Stimulated activated memory B cell treated with anti-CD40 and anti-IgM and Interleukin-4, amounts not matched to agents 10 μg/mL and 1 μg/mL and 100 μg/mL, for 72 hours (primary cell): ENCODE measurements at places on chromosomes 11 and 22.

DNA sequence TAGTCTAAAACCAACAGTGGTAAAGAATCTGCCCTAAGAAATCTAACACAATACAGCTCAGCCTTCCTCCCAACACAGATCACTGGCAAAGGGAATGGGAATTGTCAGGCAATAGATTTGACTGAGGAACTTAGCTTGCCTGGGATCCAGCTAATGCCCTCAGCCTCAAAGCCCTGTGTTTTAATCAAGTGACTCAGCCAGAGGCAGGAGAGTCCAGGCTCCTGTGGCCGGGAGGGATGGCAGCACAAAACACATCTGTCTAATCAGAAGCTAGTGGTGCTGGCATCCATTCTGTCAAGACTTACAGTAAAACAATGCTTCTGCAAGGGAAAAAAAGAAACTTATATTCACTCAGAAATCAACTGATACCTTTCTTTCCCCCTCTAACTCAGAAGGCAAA lies 5.6 kb downstream of the SYTL2 start:
- ATAC-seq, result no peak

GRCh38 chr22:20408891-20409290 lies 14.9 kb downstream of the ZNF74 start:
- no peak for ATAC-seq

GRCh38 chr22:40620464-40621046 lies 16.0 kb downstream of the MRTFA start:
- no peak for ATAC-seq

DNA sequence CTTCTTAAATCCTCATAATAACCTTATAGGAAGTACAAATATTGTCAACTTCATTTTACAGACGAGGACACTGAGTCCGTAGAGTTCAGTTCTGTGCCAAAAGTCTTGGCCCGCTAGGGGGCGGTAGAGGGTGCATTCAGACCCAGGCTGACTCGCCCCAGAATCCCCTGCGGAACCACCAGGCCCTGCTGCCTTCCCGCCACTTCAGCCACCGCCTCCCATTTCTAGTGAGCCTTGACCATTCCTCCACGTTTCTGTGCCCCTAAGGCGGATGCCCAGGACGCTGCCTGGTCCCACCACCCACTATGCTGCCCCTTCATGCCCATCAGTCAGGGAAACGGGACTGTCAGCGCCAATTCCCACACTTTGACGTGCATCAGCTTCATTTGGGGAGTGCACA lies 19.1 kb downstream of the SYT13 start:
- ATAC-seq, result no peak

- no peak for ATAC-seq
These were observed 223.9 kb upstream of the ZBED5 start for GRCh38 chr11:11081776-11082175.

DNA sequence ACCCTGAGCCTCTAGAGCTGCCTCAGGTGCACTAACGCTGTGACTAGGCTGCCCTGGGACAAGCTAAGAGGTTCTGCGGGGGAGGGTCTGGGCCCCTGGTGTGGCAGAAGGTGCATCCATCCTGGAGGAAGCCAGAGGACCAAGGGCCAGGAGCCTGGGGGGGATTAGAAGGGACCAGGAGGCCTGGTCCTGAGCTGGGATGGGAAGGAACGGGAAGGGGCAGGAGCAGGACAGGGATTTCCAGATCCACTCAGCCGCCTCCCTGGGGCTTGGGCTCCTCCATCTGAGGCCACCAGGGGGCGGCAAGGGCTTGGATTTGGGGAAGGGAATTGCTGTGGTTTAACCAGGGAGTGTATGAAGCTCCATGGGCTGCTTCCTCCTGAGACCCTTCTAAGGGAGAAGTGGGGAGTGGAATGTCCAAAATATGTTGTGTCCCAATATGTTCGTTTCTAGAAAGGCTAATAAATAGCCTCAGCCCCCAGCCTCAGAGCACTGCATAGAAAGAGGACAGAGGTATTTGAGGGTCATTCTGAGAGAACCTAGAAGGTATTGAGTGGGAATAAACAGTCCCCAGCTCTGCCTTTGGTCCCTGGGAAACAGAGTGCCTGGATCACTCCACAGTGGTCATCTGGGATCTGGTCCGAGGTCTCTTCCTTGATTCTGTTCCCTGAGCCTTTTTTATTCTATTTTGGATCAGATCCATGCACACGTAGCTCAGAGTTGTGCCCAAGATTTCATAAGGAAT lies 17.4 kb upstream of the PRAME start:
- no peak for ATAC-seq

GRCh38 chr11:125267548-125267947 lies 103.0 kb downstream of the PKNOX2 start:
- ATAC-seq, result no peak

DNA sequence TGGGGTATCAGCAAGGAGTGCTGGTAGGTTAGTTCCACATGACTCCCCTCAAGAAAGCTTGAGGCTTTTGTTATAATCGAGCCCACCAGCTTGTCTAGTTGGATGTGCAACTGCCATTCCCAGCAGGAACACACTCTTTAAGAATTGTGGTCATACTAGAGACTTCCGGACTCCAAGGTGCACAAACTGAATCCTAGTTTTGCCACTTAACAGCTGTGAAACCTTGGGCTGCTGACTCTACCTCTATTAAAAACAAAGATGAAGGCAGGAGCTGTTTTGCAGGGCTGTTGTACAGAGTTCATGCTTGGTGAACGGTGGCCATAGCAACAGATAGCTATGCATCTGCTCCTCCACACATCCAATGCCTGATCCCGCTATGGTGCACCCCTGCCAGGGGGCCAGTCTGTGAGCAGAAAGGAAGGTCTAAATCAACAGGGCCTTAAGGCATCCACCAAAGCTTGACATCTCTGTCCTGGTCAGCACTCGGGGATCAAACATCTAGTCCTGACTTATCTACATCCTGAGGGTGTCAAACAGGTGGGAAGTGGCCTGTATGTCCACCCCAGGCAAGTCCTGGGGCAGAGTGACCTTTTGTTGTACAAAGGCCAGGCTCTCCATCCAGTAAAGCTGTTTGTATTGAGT lies 36.4 kb downstream of the DKK3 start:
- no peak for ATAC-seq

- no peak for ATAC-seq
These were observed 40.7 kb upstream of the CD82 start for GRCh38 chr11:44524751-44525201.

GRCh38 chr11:44178381-44178780 lies 82.9 kb downstream of the EXT2 start:
- ATAC-seq, result no peak

GRCh38 chr22:30919973-30920372 lies 48.6 kb downstream of the MORC2 start:
- no peak for ATAC-seq

DNA sequence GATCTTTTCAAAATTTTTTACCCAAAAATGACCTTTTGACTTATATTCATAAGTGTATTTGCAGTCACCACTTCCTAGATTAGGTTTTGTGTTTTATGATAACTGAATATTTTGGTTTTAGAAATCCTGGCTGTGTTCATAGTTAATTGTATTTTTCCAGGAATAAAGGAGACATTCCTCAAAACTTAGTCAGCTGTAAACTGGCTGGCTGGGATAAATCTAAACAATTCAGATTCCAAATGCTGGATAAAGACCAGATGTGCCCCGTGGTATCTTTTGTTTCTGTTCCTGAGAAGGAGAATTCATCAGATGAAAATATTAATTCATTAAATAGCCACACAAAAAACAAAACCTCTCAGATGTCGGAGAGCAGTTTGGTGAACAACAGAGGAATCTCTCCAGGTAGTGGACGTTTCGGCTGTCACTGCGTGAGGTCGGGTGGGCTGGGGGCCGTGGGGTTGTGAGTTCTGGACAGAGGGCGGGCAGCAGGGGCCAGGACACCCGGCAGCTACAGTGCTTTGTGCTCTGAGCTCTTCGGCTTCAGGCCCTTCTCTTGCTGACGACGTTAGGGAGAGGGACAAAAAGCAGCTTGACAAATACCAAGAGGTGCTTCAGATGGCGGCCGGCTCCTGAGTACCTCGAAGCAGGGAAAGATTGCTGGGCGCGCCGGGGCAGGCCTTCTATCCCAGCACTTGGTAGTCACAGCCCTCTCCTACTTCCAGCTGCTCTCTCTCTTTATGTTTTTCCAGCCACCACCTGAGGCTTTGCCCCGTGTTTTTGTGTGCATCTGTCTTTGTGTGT lies 24.6 kb downstream of the MOV10L1 start:
- no peak for ATAC-seq

DNA sequence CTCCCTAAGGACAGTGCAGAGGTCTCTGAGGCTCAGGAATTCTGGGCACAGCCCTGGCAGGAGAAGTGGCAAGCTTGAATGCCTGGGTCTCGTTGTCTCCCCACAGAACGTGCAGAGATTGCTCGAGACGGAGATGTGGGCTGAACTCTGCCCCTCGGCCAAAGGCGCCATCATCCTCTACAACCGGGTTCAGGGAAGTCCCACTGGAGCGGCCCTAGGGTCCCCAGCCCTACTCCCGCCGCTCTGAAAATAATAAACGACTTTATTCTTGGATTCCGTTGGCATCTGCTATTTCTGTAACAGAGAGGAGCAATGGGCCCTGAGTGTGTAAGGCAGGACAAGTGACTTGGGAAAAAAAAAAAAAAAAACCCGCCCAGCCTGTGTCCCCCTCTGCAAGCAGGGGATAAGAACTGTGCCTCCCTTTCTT lies 591 bp upstream of the DNAJC4 start:
- no peak for ATAC-seq

DNA sequence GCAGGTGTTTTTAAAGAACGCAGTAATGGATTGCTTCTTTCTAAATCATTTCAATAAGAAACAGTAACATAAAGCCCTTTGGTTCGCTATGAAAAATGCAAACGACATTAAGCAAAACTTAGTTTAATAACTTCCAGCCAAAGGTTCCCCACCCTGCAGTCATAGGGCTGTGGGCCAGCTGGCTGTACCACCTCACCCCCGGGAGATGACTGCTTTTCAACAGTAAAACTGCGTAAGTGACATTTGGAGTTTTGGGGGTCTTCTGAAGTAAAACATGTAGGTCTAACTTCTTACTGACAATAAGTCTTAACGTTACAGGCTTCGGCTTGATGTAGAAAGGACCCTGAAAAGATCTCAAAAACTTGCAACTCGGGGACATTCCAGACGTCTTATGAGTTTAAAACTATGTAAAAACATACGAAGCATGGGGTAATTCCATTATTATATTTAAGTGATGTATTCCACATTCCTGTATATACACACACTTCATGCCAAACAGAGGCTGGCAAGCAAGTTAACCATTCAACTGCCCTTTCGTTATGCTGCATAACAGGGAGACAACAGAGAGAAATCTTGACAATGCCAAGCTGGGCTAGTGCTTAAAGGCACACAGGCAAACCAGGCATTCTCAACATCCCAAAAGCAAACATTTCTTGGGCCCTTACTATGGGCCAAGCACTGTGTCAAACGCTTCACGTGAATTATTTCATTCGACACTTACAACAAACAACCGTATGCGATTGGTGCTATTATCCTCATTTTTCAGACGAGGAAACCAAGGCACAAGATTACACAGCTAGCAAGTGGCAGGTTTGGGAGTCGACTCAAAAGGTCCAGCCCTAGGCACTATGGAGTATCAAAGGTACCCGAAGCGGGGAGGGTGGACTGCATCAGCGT lies 1.2 kb downstream of the MRTFA start:
- no peak for ATAC-seq

- ATAC-seq, result peak; percentile 39
These were observed 68.5 kb upstream of the PARVG start for GRCh38 chr22:44112191-44112590.

GRCh38 chr22:37105154-37105553 lies 4.4 kb downstream of the TMPRSS6 start:
- no peak for ATAC-seq

- ATAC-seq, result no peak
These were observed 27.5 kb upstream of the MTNR1B start for GRCh38 chr11:92941676-92942571.

- ATAC-seq, result no peak
These were observed 113.2 kb downstream of the TMEM135 start for GRCh38 chr11:87150936-87151335.

DNA sequence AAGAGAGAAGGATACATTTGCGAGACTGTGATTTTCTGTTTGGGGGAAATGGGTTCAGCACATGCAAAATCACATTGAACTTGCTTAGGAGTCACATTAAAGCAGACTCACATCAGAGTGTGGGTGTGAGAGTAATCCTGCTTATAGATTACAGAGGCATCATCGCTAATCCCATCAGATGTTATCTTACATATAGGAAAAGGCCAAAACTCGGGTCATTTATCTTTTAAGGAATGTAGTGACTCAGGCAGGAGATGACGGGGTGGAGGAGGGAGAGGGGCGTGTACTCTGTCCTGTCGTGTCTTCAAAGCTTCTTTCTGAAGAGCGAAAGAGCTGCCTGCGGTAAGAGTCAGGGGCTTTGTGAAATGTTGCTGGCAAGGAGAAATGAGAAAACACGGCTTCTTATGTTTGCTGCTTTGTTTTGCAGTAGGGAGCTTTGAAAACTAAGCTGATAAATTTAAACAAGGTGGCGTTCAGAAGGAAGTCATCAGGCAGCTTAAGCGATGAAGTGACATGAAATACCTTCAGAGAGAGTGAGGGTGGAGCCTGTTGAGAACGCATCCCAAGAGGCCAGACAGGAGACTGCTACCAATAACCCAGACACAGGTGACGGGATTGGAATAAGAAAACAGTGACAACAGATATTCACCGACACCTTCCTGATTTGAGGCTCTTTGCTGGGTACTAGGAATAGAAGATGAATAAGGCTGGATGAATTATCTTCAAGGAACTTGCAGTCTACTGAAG lies 2.2 kb upstream of the C11orf16 start:
- ATAC-seq, result no peak

DNA sequence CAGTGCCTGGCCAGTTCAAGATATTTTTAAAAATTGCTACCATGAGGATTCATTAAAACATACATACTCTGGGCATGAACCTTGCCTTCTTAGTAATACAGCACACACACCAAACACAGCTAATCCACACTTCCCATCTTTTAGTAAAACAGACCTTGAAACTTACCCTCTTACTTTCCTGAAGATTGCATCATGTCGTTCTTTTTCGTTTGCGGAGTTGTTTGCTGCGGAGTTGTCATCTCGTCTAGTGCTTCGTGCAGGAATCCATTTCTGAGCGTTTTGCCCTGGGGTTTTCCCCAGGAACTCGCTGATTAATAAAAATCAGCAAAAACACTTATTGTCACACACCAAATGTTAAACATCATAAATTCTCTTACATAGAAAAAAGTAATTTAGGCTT lies 3.0 kb downstream of the EIF4G2 start:
- no peak for ATAC-seq
